ENCODE measurements at places on chromosomes 2 and 18. TPM values are rescaled to one million over a fixed set of nuclear protein-coding genes. Genes with fewer than 3 reads are reported as not detected.

DNA sequence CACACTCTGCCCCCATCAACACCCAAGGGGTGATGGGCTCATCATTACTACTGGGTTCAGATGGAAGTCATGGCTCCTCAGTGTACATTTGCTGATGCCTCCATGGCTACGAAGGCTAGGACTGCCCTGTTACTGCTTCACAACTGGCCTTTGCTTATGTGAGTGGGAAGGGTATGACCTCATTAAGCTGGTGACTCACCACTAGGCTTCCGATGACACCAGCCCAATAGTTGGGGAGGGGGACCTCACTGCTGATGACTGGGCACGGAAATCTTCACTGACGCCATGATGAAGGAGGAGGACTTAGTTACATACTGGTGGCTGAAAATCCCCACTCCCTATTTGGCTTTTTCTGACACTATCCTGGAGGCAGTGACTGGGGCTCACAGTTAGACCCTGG, 263.2 kb downstream of the CMPK2 start:
- DNase-seq, result no peak

- no peak for DNase-seq
Measured at GRCh38 chr2:181772334-181772733, 92.0 kb upstream of the NEUROD1 start.

- no peak for DNase-seq
Measured at GRCh38 chr2:237673130-237674001, 46.0 kb downstream of the LRRFIP1 start.

GRCh38 chr2:181146171-181146570, 165.8 kb downstream of the UBE2E3 start:
- no peak for DNase-seq

- no peak for DNase-seq
Measured at GRCh38 chr2:73359915-73360697, 25.5 kb upstream of the ALMS1 start.

DNA sequence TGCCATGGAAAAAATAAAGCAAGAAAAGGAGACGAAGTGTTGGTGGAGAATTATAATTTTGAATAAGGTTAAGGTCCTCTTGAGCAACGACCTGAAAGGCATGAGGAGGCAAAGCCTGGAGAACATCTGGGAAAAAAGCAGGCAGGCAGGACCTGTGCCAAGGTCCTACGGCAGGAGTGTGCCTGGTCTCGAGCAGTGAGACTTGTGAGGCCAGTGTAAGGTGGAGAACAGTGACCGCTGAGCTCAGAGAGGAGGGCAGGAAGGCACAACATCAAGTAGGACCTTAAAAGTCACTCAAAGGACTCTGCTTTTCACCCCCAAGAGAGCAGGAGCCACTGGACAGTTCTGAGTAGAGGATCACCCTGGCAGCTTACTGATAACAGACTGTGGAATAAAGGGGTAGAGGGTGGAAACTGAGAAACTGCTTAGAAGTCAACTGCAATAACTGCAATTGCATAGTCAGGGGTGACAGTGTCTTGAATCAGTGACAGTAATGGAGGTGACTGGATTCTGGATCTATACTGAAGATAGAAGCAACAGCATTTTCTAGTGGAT, 3.5 kb downstream of the NOL10 start:
- no peak for DNase-seq

- no peak for DNase-seq
Measured at GRCh38 chr2:88080545-88080944, 12.9 kb downstream of the SMYD1 start.

DNA sequence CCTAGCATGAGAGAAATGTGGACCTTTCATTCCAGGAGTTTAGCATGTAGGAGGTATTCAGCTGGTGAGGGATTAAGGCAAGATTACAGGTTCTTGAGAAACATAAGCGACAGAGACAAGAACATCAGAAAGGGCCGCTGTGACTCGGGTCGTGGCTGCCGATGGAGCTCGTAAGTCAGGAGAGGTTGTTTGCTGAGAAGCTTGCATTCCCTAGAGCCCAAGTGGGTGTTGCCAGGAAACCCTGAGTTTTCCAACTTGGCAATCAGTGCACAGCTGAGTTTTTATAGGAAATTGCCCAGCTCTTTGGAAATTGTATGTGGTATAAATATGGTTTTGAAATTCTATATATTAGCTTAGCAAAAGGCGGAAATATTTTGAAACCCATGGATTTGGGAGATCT, 46.4 kb upstream of the CYP1B1 start:
- no peak for DNase-seq

- no peak for DNase-seq
Measured at GRCh38 chr2:173457366-173457765, 102.7 kb downstream of the CDCA7 start.

GRCh38 chr2:14358339-14358738, 274.2 kb upstream of the LRATD1 start:
- DNase-seq, result no peak

DNA sequence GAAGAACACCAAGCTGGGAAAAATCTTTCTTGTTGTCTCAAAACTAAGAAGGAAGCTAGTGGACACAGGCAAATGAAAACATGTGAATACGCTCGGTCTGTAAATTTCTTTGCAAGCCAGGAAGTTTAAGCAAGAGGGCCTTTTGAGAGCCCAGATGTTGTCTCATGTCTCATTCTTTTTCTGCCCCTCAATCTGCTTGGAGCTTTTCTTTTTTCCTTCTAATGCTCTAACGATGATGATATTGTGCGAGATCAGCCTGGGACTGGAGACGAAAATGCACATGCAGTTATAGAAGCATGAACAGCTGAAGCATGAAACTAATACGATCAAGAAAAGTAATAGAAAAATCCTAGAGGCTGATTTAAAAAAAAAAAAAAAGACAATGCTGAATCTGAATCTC, 138.6 kb upstream of the CHAC2 start:
- DNase-seq, result no peak

DNA sequence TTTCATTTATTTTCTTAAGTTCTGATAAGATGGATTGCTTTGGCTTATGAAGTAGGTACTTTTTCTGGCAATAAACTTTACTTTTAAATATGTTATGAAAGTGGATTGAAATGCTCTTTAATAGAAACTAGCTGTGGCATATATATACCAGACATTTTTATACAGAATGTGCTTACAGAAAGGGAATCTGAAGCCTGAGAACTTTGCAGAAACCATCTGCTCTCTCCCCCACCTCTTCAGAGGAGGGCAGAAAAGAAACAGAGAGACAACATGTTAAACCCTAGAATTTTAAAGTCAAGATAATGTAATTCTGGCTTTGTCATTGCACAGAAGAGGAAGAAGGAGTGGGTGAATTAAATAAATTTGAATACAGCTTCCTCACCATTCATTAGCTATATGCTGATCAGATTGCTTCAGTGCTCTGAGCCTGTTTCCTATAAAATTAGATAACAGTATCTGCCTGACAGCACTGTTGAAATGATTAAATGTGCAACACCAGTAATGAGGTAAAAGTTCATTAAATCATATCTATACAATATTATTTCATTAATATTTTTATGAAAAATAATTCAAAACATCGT, 247.3 kb downstream of the CNTNAP5 start:
- no peak for DNase-seq

GRCh38 chr2:24993406-24994145, 21.8 kb upstream of the DNAJC27 start:
- no peak for DNase-seq

GRCh38 chr18:40346146-40346545, 1608.9 kb upstream of the PIK3C3 start:
- DNase-seq, result no peak

- DNase-seq, result no peak
Measured at GRCh38 chr2:104952976-104953375, 84.9 kb upstream of the MRPS9 start.

GRCh38 chr18:76335859-76336640, 159.0 kb downstream of the ZNF516 start:
- no peak for DNase-seq

- DNase-seq, result no peak
Measured at GRCh38 chr2:107323946-107324565, 438.1 kb upstream of the ST6GAL2 start.

DNA sequence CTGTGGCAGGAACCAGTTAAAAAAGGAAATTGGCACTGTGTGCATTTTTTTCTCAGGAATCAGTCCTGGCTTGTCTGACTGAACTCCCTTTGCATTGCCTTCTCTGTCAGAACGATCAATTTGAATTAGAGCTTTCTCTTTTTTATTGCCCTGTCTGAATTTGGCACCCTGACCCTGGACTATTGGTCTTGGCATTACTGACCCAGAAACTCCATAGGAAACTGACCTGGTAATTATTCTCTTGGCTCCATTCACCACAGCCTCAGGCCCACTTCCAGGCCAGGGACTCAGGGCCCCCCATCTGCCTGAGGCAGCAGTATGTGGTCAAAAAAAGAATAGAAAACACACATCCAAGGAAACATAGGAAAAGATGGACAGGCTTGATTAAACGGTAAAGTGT, 32.0 kb upstream of the CCDC88A start:
- no peak for DNase-seq

DNA sequence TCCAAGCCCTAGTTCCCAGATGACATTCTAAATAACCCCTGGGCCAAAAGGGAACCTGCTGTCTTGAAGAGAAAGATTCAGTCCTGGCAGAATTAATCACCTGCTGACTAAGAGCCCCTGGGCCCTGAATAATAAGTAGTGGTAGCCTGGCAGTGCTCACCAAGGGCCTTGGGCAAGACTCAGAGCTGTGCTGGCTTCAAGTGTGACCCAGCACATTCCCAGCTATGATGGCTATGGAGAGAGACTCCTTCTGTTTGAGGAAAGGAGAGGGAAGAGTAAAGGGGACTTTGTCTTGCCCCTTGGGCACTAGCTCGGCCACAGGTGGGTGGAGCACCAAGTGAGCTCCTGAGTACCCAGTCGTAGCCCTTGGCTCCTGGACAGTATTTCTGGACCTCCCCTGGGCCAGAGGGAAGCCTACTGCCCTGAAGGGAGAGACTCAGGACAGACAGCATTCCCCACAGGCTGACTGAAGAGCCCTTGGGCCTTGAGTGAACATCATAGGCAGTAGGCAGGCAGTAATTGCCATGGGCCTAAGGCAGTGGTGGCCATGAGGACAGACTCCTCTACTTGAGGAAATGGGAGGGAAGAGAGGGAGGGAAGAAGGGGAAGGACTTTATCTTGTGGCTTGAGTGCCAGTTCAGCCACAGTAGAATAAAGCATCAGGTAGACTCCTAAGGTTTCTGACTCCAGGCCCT, 40.0 kb upstream of the INPP4A start:
- no peak for DNase-seq

DNA sequence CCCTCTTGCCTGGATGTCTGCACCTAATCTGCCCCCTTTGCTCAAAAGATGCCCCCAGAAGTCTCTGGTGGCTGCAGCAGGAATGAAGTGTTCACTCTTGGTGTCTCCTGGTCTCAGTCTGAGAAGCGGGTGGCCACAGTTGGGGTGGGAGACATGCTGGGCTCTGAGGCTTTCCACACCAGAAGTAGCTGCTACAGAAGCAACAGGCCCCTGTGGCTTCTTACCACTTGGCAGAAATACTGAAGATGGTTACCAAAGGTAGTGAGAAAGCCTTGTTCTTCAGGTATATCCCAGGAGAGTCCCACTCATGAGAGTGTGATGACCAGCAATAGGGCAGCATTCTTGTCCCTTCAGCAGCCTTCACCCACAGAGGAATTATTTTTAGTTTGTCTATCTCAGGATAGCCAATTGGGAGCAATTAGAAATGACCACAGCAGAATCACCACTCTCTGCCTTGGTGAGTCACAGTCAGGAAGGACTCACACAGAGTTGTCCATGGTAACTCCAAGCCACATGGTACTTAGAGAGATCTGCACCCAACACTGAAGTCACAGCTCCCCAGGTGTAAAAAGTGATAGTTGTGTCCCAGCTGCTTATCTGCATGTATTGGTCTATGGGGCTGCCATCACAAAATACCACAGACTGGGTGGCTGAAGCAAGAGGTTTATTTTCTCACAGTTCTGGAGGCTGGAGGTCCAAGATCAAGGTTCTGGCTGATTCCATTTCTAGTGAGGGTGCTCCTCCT, 169.8 kb upstream of the ID2 start:
- no peak for DNase-seq

GRCh38 chr2:240836781-240837467, 16.9 kb upstream of the KIF1A start:
- no peak for DNase-seq

DNA sequence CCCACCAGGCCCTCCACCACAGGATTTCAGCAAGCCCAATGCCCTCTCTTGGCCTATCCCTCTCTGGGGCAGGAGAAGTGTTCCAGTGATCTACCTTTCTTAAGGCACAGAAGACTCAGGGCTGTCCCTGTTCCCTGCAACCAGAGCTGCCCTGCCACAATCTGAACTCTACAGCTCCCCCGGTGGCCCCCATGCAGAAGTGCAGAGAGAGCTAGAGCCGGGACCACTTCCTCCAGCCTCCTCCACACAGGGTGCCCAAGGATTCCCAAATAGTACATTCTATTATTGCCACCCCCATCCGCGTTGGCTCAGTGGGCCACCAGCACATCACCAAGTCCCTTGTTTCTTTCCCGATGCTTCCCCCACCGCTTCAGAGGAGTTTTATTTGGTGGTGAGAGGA, 114.8 kb upstream of the PTPRM start:
- DNase-seq, result no peak

- no peak for DNase-seq
Measured at GRCh38 chr2:190858817-190859216, 21.8 kb upstream of the GLS start.

DNA sequence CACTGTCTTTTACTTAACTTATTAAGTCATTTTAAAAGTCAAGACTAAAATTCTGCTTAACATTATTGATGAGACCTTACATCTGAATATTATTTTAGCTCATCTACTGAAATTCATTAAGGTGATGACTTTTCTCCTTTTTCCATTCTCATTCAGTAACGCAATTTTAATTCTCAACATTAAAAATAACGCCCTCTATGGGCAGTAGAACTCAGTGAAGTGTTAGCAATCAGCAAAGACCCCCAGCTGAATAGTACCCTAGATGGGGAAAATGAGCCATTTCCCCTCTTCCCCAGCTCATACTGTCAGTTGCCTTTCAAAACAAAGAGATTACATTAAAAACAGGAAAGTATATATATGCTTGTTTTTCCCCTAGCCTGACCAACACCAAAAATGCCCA, 203.3 kb downstream of the NR4A2 start:
- DNase-seq, result no peak

DNA sequence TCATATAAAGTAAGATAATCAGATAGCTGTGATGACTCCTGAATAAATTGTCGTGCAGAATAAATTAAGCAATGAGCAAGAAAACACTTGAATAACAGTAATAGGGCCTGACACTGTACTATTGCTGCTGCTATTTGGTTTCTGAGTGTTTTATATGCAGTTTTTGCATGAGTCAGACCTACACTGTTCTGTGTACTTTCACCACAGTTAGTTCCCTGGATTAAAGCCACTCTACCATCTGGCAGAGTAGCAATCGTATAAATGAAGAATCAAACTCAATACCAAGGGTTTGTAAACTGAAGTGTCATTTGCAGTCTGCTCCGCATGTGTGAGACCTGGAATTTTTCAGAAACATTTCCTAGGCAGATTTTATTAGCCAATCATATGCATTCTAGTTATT, 398.6 kb upstream of the CDH7 start:
- DNase-seq, result no peak

The UGT1A7 gene
- polyA plus RNA-seq, result not detected

The SPATS2L gene
- 132 TPM for polyA plus RNA-seq

The CCDC178 gene
- 2.4 TPM for polyA plus RNA-seq

The SERPINB11 gene
- not detected for polyA plus RNA-seq

The RTP5 gene
- not detected for polyA plus RNA-seq

The SERPINB10 gene
- 0.16 TPM for polyA plus RNA-seq

The TNS1 gene
- polyA plus RNA-seq, result 60.6 TPM

The TRAF3IP1 gene
- 22.8 TPM for polyA plus RNA-seq

The TRAPPC8 gene
- polyA plus RNA-seq, result 58.4 TPM

The C2orf78 gene
- polyA plus RNA-seq, result not detected

The CNDP1 gene
- polyA plus RNA-seq, result 2.0 TPM

The RNU2-63P gene
- polyA plus RNA-seq, result not detected

The SEMA4F gene
- polyA plus RNA-seq, result 6.8 TPM

The FAM110C gene
- polyA plus RNA-seq, result 13.4 TPM
